Activated naive CD4-positive, alpha-beta T cell treated with anti-CD3 and anti-CD28 coated beads for 36 hours (primary cell): ENCODE measurements at places on chromosomes 3 and 15.

DNA sequence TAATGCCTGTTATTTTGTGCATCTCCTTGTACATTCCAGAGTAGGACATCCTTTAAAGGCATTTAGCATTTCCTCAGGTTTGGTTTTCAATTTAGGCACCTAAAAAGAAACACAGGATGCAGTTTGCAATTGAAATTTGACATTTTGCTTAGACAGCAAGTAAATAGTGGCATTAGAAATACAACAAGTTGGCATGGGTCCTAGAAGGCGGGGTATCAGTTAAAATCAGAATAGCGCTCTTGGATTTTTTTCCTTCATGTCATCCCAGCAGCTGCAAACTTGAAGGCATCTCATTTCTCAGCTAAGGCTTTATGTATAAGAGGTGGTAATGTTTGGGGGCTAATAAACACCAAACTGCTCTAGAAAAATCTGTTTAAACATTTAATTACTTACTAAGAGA, 47.5 kb upstream of the SKOR1 start:
- DNase-seq, result no peak

DNA sequence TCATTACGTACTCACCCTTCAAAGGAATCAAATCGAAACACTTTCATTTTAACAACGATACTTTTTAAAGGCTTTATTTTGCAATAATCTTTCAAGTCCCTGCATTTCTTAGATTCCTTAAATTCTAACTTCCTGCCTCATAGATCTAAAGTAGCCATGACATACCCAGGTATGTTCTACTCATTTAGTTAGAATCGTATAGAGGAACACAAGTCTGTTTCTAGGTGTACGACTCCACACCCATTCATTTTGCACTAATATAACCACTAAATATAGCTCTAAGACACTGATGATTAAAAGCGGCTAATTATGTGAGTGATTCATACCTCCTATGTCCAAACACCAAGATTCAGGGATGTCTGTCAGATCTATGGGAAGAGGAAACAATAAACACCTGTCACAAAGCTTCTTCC, 1.3 kb downstream of the ATP13A3 start:
- DNase-seq, result no peak

DNA sequence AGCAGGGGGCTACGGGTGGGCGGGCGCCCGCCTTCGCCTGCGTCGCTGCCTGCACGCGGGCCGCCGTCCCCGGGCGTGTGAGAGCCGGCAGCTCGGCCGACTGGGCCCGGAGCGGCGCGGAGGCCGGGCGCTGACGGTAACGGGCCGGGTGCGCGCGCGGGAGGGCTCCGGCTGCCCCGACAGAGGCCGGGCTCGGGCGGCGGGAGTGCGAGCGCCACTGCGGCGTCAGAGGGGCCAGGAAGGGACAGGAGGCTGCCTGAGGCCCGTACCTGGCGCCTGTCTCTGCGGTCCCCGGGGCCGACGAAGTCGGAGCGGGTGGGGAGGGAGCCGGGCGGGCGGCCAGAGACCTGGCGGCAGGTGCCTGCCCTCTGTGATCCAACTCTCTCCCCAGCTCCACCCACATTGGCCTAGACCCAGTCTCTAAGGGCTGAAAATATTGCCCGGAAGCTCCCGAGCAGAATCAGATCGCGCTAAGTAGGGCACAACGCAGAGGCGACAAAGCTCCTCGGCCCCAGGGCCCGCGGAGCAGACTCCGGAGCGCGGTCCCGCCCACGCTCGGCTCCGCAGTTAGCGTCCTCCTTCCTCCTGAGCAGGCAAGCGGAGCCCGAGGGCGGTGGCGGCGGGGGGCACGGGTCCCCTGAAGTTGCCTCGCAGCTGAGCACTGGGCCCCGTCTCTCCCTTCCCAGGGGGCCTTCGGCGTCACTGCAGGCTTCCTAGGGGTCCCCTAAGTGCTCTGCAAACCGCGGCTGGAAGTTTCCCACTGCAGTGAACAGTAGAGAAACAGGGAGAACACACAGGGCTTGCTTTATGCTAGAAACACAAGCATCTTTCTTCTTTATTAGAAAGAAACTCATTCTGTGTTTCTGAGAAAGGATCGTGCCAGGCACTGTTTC, at the start of gene MAN2A2:
MAN2A2 (plus strand) TSS at position 463 of the 893 bp plus-strand sequence. CDS start 906 bp downstream, outside the sequence.
- peak; percentile 84 for DNase-seq

- DNase-seq, result no peak
These were observed 63.5 kb upstream of the FSIP1 start for GRCh38 chr15:39846108-39846507.

DNA sequence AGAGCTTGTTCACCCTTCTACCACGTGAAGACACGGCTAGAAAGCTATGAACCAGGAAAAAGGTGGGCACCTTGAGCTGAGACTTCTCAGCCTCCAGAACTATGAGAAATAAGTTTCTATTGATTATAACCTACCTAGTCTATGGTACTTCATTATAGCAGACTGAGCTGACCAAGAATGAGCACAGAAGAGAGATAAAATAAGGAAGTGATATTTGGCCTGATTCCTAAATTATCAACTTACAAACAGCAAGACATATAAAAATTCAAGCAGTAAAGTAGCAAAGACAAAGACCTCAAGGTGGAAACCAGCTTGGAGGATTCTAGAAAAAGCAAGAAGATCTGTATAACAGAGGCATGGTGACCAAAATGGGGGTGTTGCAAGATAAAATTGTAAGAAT, 63.9 kb upstream of the OSTN start:
- no peak for DNase-seq

DNA sequence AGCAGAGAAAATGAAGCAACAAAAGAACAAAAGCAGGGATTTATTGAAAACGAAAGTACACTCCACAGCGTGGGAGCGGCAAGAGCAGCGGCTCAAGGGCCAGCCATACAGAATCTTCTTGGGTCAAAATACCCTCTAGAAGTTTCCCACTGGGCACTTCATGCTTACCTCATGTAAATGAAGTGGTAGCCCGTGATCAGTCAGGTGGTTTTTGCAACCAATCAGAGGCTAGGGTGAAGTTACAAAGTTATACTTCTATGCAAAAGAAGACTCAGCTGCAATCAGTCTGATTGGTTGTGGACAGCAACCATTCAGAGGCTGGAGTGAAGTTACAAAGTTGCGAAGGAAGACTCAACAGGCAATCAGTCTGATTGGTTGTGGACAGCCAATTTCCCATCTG, 37.8 kb upstream of the TRH start:
- peak; percentile 33 for DNase-seq

DNA sequence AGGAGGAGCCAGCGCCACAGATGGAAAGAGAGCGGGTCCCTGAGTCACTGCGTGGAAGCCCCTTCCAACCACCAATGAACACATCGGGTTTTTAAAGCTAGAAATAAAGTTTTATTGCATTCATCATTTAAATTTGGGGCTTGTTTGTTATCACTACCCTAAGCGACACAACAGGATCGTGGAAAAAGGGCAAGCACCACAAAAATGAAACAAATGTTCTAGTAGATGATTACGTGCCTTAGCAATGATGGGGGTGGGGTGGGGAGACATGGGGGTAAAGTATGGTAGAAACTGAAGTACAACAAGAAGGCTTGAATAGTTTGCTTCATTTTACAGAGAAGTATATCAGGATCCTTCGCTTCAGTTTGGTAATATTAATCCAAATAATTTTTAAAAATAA, 221.6 kb upstream of the ATP10A start:
- no peak for DNase-seq
